ENCODE measurements at places on chromosomes 5 and 9.

- DNase-seq = no peak
These were observed 814 bp downstream of the KIF12 start for GRCh38 chr9:114098021-114098935.

GRCh38 chr5:133123297-133123696 is 71.5 kb downstream of the HSPA4 start:
- DNase-seq = no peak

- no peak for DNase-seq
These were observed 204.9 kb downstream of the GABBR2 start for GRCh38 chr9:98503867-98504266.

- DNase-seq = no peak
These were observed 251.6 kb upstream of the PIK3R1 start for GRCh38 chr5:67963789-67964519.

GRCh38 chr9:109277451-109277850 is 43.4 kb downstream of the EPB41L4B start:
- DNase-seq = no peak

DNA sequence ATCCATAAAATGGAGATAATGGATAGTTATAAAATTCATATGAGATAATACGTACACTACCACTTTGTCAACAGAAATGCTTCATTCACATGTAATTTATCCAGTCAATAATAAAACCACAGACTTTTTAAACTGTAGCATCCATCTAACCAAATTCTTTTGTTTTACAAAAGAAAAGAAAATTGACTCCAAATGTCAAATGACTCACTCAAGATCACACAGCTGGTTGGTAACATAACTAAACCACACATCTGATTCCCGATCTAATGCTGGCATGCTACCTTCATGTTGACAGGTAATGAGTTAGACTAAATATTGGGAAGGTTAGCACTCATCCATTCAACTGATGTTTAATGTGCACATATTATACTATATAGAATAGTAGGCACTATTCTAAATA is 4.9 kb downstream of the FRMD3 start:
- DNase-seq = no peak

DNA sequence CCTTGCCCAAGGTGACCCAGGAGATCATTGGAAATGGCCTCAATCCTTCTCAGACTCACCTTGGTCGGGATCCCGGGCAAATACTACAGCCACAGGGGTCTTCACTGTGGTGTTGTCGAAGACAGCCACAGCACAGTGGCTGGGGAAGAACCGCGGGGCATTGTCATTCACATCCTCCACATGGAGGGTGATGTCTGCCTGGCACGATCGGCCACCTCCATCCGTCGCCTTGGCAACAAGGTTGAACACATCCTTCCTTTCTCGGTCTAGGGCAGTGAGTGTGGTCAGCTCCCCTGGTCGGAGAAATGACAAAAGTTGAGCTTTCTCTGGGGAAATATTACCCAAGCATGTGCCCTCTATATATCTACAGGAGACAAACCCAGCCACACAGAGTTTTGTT is 56.8 kb downstream of the FAT2 start:
- DNase-seq = no peak

GRCh38 chr5:30968971-30969370 is 224.5 kb upstream of the CDH6 start:
- no peak for DNase-seq

- DNase-seq = no peak
These were observed 384 bp upstream of the MRPS2 start for GRCh38 chr9:135500071-135500524.

- no peak for DNase-seq
These were observed 110.1 kb upstream of the PPP1R26 start for GRCh38 chr9:135369412-135369990.

DNA sequence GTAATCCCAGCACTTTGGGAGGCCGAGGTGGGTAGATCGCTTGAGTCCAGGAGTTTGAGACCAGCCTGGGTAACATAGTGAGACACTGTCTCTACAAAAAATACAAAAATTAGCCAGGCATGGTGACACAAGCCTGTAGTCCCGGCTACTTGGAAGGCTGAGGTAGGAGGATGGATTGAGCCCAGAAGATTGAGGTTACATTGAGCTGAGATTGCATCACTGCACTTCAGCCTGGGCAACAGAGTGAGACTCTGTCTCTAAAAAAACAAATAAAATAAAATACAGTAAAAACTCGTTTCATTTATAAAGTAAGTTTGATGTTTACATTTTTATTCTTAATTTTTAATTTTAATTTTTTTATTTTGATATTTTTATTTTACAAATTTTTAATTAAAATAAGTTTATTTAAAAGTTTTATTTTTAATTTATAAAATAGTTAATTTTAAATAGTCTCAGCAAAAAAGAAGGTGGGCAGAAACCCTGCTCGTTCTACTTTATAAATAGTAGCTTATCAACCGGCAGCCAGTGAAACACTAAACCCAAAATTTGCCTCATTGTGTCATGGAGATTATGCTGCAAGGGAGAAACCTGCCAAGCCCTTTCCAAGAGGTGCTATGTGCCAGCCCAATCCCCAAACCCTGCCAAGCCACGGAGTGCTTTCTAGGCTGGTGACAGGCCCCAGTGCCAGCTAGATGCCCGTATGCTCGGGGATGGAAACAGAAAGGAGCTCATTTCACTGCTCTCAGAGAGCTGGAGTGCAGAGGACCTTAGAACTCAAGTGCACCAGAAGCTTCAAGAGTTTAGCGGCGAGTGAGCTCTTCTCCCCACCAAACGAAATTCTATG is 38.9 kb downstream of the SERINC5 start:
- no peak for DNase-seq

GRCh38 chr9:19479874-19480273 is 71.1 kb downstream of the ACER2 start:
- DNase-seq = no peak

DNA sequence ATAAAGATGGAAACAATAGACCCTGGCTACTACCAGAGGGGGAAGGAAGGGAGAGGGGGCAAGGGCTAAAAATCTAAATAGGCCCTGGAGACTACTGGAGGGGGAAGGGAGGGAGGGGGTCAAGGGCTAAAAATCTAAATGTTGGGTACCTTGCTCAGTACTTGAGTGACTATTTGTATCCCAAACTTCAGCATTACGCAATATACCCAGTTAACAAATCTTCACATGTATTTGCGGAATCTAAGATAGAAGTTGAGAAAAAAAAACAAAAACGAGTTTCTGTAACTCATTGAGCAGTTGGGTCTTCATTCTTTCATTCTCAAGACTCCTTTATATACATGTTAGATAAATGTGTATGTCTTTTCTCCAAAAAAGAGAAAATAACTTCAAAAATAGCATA is 537.4 kb downstream of the TAF11L14 start:
- no peak for DNase-seq

GRCh38 chr9:33463151-33463550 is 10.6 kb downstream of the NOL6 start:
- no peak for DNase-seq

GRCh38 chr9:91783411-91783810 is 166.6 kb downstream of the ROR2 start:
- no peak for DNase-seq

- no peak for DNase-seq
These were observed 400.2 kb downstream of the TLR4 start for GRCh38 chr9:118104363-118104762.

DNA sequence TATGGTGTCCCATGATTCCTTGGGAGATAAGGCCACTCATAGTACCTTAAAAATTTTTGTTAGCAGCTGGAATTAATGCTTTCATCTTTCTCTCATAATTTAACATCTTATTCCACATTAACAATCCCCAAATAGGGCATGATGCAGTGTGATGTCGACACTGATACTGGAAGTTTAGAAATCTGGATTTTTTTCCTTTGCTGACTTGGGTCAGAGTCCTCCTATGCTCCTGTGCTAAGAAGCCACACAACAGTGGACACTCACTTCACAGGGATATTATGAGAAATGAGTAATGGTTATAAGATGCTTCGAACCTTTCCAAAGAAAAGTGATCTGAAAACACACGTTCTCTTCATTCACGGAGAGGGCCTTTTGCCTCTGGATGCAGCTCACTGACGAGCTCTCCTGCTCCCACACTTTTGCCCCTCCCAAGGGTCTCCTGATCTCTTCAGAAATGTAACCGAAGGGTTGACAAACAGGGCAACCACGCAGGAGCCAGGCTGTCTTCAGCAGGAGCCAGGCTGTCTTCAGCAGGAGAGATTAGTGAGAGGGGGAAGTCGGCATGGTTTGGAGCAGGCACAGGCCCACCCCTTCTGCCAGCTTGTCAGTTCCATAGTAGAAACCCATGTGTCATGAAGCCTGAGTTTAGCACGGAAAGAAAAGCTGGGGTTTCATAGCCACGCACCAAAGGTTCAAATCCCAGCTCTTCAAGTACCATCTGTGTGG is 247.8 kb downstream of the AOPEP start:
- no peak for DNase-seq

GRCh38 chr5:37477426-37477825 is 98.3 kb downstream of the WDR70 start:
- no peak for DNase-seq

DNA sequence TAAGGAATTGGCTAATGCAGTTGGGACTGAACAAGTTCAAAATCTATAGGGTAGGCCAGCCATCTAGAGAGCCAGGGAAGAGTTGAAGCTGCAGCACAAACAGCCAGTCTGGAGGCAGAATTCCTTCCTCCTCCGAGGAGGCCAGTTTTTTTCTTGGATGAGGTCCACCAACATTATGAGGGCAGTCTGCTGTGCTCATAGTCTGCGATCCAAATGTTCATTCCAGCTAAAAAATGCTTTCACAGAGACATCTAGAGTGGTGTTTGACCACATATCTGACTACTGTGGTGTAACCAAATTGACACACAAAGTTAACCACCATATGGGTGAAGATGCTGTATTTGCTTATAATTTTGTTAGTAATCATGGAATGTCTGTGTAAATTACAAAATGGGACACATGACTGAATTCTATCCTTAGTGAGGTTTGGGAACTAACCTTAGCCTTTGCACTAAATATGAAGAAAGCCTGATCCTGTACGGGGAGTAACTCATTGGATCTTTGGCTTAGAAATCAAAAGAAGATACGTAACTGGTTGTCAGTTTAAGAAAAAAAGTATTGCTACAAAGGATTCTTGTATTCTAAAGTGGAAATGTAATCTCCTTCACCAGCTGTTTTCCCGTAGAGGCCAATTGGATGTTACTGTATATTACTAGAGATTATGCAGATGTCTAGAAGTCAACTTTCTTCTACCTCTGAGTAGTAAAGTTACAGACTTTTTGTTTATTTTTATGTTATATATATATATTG is 70.6 kb downstream of the SPIN1 start:
- DNase-seq = no peak

- DNase-seq = no peak
These were observed 109.9 kb downstream of the CACNA1B start for GRCh38 chr9:137987244-137988030.

GRCh38 chr5:159469496-159470372 is 139.4 kb upstream of the IL12B start:
- DNase-seq = no peak
